Mucosa of gallbladder (tissue), 1 donor: ENCODE measurements at places on chromosomes 6 and 20. TPM values are rescaled to one million over a fixed set of nuclear protein-coding genes. Genes with fewer than 3 reads are reported as not detected.

SEL1L2 gene
- total RNA-seq = 0.52 TPM

POM121L2 gene
- not detected for total RNA-seq

PBOV1 gene
- total RNA-seq = not detected

CRISP3 gene
- total RNA-seq = 7.5 TPM

SLC32A1 gene
- total RNA-seq = not detected

COL11A2 gene
- total RNA-seq = 0.66 TPM

ELOVL4 gene
- 1.5 TPM for total RNA-seq

CLVS2 gene
- 0.06 TPM for total RNA-seq

YWHAB gene
- 178 TPM for total RNA-seq
